ENCODE measurements at places on chromosomes 7 and 10.

DNA sequence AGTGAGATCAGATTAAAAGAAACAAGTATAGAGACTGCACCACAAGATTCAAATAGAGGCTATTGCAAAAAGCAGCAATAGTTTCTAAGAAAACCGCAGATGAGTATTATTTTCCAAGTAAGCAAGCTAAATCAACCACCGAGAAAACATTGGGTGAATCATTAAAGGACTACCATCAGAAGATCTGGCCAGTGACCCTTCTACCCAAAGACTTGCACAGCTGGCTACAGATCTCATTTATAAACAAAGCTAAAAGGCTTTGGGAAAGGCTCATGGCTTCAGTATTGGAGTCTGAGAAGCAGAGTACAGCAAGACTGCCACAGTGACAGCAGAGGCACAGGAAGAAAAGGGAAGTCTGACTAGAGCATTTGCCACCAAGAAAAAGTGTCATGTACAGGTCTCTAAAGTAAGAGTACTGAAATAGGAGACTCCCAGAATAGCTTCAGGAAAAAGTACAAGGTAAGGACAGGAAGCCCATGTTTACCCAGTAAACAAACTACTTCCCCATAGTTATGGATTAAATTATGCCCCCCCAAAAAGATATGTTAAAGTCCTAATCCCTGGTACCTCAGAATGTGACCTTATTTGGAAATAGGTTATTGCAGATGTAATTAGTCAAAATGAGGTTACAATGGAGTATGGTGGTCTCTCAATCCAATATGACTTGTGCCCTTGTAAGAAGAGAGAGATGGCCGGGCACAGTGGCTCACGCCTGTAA lies 19.0 kb downstream of the STEAP1 start:
- DNase-seq = no peak

DNA sequence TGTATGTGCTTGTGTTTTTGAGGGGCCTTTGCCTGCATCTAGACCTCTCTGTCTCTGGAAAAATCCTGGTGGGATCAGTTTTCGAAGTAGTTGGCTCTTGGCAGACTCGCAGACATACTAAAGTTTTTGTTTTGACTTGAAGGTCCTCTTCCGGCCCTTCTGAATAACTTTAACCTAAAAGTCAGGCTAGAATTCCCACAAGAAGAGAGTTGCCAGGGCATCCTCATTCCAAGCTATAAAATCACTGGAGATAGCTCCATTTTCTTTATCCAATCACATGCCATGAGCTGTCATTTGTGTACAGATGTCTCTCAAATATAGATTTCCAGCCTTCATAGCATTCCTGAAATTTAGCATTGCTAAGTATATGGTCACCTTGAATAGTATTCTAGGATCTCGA lies 967.8 kb downstream of the LRMDA start:
- DNase-seq = no peak

DNA sequence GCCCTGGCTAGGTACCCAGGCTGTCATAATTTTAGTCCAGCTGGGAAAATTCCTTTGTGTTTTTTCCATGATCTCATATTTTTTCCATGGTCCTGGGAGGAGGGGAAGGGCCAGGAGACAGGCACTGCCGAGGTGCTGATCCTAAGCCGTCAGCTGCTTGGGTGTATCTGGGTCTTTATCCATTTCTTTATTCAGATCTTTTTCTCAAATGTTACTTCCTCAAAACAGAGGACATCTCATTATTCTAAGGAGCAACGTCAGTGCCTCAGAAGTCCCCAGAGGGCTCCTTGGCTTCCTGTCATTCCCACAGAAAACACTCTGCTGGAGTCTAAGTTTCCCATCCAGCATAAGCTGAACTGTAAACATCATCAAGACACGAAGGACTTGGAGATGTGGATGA lies 2.8 kb upstream of the OR6V1 start:
- DNase-seq = no peak

GRCh38 chr10:27512548-27512947 lies 8.4 kb downstream of the RAB18 start:
- no peak for DNase-seq

DNA sequence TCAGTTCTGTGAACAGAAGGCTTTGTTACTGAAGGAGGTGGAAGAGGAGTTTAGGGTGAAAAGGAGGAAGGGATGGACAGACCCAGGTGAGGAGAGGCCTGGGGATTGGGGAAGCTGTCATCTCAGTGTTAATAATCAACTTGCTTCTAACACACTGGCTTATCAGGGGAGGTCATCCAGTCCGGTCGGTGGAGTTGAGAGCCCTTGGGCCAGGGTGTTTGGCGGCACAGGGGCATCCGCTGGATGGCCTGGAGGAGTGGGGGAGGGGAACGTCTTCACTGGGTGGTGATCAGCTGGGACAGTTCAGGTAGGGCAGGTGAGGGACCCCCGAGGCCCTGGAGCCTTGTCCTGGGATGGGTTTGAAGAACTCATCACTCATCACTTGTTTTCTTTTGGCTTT lies 33.9 kb downstream of the SHH start:
- DNase-seq = no peak

- DNase-seq = no peak
These were observed 233.5 kb downstream of the XPNPEP1 start for GRCh38 chr10:109689785-109690184.

GRCh38 chr7:156778668-156779067 lies 114.3 kb downstream of the LMBR1 start:
- DNase-seq = no peak

DNA sequence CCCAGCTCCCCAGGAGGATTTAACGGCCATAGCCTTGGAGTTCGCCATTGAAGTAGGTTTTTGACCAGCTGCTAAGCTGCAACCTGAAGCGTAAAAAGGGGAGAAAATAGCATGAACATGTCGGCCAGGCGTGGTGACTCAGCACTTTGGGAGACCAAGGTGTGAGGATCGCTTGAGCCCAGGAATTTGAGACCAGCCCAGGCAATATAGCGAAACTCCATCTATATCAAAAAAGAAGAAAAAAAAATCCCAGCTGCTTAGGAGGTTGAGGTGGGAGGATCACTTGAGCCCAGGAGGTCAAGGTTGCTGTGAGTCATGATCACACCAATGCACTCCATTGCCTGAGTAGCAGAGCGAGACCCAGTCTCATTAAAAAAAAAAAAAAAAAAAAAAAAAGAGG lies 32.2 kb upstream of the MCU start:
- DNase-seq = no peak

GRCh38 chr10:97593421-97593820 lies 3.9 kb downstream of the C10orf62 start:
- DNase-seq = no peak

DNA sequence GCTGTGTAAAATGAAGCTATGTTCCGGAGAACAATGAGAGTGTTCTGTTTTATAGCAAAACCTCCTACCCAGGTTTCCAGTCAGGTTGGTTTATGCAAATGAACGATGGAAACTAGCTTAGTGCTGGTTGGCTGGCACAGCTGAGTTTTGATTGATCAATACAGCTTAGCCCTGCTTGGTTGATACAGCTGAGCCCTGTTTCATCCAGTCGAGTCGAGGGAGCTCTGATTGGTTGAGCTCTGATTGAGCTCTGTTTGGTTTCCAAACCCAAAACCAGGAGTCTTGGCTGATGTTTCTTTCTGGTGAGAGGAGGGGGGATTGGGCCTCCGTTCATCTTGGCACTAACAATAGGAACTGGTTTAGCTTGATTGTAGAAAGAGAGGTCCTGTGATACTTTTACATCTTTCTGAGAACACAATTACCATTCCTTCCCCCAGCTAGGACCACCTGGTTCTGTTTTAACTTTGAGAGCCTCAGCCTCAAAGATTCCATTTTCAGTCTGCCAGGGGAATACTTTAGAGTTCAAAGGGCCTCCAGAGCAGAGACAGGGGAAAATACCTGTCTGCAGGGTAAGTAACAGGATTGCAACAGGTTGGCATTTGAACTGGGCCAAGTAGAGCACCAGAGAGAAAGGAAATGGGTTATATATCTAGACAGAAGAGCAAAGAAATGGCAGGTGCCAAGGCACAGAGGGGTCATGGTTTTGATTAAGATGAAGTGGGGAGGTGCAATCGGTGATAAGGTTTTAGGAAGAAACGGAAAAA lies 210.9 kb downstream of the GRM8 start:
- no peak for DNase-seq

DNA sequence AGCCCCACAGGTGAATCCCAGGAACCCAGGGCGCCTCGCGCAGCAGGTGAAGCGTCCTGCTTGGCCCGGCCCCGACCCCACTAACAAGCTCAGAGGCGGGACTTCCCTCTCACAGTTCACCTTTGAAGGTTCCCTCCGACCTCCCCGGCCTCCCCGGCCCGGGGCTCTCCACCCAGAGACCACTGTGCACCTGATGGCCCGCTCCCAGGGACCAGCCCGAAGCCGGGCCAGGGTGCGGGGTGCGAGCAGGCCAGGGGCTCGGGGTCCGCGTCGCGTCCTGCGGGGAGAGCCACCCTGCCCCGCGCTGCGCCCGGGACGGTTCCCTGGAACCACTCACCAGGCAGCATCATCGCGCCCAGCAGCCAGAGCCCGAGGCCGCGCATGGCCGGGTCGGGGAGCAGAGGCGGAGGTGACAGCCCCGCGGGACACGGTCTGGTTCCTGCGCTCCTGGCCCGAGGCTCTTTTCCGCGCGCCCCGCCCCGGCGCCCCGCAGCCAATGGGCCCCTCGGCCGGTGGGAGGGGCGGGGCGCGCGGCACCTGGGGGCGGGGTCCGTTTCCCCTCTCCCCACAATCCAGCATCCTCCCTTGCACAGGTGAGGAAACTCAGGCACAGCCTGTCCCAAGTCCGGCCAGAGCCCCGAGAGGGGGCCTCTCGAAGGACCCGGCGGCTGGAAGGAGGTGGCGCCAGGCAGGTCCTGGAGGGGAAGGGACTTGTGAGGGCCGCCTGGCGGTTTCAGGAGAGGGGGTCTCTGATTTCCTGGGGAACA lies at the start of gene ADAM8:
ADAM8 (minus strand) TSS at position 434 of the 767 bp plus-strand sequence; CDS start at position 383, 51 bp downstream.
- DNase-seq = peak; percentile 47

DNA sequence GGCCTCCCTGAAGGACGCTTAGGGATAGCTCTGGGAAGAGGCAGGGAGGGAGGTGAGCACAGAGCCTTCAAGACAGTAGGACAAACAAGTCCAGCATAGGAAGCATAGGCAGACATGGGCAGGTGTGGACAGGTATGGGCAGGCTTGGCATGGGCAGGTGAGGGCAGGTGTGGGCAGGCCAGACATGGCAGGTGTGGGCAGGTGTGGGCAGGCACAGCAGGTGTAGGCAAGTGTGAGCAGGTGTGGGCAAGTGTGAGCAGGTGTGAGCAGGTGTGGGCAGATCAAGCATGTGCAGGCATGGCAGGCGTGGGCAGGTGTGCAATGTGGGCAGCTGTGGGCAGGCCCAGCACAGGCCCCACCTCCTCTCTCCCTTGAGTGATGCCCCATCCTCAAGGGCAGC lies 148.8 kb upstream of the ZMIZ1 start:
- DNase-seq = no peak

- DNase-seq = no peak
These were observed 77.4 kb downstream of the RNLS start for GRCh38 chr10:88505680-88506215.

- no peak for DNase-seq
These were observed 43.8 kb downstream of the CALCR start for GRCh38 chr7:93530701-93531100.

- peak; percentile 7 for DNase-seq
These were observed 23.0 kb upstream of the GRID1 start for GRCh38 chr10:86389441-86390193.

Measured in effector CD8-positive, alpha-beta T cell (primary cell).